ENCODE measurements at places on chromosomes 7 and 10.

GRCh38 chr7:23470330-23471105 is at the start of gene IGF2BP3:
IGF2BP3 (minus strand) TSS chr7:23470491; CDS start chr7:23470110, 381 bp downstream.
- DNase-seq = peak; percentile 98

DNA sequence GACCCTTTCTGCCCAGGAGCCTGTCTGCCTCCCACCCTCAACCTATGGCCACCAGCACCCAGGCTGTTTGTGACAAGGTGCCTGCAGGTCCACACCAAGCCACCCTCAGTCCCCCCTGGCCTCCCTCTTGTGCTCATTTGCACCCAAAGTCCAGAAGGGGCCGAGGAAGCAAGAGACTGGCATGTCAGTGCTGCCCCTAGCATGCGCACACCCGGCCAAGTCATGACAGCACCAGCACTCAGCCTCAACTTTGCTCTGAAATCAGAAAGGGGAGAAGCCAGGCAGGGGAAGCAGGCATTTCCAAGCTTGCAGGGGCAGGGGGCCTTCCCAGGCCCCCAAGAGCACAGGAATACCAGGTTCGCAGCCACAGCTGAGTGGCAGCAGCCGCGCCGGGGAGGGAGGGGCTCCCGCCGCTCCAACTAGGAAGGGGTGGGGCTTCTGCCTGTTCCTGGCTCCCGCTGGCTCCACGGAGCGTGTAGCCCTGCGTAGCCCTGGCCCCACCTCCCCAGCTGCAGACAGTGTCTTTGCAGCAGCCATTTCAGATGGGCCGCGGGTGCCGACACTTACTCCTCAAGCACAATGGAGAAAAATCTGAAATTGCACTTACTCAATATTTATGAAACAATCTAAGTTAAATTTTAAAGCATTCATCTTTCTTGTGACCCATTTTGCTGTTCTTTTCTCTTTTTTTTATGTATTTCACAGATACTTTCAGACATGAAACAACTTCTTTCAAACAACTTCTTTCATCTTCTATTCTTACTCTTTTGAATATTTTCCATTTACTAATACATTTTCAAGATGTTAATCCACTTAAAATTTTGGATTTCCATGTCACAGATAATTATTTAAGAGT is 54.9 kb upstream of the ABCB5 start:
- DNase-seq = no peak

- DNase-seq = no peak
Measured at GRCh38 chr7:73391396-73391795, 42.2 kb upstream of the FZD9 start.

DNA sequence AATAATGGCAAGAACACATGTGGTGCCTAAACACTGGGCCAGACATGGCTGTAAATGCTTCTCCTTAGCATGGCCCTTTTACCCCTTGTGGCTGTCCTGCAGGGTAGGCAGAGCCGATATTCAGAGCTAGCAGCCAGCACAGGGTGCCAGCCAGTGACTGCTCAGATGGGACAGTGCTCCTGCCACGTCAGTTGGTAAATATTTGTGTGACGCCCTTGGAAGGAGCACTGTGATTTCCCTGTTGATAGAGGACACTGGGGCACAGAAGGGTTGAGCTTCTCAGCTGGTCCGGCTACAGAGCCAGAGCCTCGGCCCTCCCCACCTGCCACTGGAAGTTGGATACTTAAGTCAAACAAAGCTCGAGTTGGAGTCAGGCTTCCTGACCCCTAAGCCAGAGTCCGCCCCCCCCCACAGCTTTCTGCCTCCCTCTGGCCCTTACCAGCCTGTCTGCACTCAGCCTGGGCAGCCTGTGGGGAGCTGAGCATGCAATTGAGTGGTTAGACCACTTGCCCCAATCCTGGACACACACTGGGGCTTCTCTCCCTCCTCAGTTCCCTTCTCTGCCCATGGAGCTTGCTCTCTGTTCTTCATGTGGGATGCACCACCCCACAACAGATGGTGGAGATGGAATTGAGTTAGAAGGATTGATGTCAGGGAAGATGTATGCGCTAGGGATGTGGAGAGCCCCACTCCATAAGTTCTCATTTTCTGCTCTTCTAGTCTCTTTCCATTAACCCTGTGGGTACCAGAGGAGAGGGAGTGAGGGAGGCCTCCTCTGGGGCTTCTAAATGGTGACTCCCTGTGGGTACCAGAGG is 350.8 kb downstream of the PLXNA4 start:
- DNase-seq = no peak

DNA sequence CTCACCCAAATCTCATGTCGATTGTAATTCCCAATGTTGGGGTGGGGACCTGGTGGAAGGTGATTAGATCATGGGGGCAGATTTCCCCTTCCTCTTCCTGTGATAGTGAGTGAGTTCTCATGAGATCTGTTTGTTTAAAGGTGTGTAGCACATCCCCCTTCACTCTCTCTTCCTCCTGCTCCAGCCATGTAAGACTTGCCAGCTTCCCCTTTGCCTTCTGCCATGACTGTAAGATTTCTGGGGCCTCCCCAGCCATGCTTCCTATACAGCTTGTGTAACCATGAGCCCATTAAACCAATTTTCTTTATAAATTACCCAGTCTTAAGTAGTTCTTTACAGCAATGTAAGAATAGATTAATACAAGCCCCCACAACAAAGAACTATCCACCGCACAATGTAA is 109.9 kb upstream of the JAZF1 start:
- no peak for DNase-seq

GRCh38 chr10:125700355-125700911 is 17.5 kb upstream of the TEX36 start:
- peak; percentile 44 for DNase-seq

DNA sequence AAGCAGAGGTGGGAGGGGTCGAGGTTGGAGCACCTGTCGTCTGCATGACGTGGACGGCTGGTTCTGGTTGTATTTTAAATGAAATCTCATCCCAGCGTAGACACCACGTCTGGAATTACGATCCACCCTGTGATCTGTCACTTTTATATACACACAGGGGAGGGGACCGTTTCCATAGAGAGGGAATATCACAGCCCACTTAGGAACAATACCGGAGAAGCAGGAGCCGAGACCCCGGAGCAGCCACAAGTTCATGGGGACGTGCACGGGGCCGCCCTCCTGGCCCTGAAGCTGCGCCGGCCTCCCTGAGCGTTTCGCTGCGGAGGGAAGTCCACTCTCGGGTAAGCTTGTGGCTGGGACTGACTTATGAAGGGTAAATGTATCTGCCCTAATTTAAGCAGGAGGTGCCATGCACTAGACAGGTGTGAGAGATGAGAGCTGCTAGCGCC is at the start of gene UCN3:
Gene UCN3 (plus strand): TSS at position 77 of the 449 bp plus-strand sequence. CDS start 8,755 bp downstream, outside the sequence.
- no peak for DNase-seq

DNA sequence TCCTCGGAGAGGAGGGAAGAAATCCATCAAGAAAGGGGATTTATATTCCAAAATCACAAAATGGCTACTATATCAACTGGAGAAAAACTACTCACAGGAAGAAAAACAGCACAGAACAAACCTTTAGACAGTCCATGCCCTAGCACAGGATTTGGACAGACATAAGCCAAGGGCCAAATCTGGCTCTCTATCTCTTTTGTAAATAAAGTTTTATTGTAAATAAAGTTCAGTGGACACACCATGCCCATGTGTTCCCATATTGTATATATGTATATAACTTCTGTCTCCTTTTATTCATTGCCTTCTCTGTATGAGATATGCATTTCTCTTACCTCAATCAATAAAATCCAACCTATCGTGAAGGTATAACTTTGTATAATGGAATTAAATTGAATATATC is 742.8 kb upstream of the LRRTM3 start:
- no peak for DNase-seq

DNA sequence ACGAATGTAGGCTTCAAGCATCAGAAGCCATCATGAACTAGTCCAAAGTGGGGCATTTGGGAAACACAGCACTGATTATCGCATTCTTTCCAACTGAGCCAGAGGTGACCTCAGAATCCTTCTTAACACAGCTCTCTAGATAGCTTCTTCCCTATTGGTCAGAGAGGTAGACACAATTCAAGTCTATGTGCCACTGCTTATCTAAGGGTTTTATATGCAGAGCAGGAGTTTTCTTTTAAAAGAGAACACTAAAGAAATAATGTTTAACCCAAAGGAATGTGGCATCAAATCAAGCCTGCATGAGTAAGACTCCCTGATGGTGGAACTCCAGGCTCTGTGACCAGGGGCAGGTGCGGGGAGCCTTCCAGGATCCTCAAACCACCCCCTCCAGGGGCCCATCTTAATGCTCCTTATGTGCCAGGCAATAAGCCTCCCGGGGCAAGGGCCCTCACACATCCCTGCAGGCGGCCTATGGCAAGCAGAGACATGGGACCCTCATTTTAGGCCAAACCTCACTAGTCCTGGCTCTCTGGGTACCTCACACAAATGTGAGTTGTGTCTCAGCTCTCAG is 13.8 kb downstream of the HSPA12A start:
- no peak for DNase-seq

DNA sequence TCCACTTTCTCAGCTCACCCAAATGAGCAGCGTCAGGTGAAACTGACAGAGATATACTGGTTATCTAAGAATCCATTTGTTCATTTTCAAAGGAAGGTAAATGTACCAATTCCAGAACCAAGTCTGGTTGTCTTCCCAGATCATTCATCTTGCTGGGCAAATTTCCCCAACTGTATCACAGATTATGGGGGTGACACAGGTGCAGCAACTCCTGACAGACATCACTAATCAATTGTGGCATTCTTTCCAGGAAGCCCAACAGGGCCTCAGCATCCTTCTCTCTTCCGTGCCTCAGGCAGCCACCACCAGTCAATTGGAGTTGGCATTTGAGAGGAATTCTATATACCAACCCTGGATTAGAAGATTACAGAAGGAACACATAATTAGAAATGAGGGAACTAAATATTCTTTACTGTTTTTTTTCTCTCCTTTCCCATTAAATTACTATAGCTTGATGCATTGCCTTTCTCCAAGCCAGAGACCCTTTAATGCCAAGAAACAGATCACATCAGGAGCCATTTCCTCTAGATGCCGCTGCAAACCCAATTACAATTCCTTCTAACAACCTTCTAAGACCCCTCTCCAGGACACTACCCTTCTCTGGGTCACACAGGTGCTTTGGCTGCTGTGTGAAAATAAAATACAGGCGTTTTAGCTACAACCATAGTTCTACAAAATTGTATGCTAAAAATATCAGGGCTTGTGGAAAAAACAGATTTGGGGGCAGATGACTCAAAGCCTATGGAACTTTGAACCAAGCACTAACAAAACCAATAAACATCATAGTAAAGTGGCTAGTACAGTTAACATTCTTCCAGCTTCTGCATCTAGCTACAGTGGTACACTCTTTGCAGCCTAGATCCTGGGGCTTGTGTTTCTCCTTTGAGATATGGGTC is 291.6 kb downstream of the RNLS start:
- DNase-seq = no peak

DNA sequence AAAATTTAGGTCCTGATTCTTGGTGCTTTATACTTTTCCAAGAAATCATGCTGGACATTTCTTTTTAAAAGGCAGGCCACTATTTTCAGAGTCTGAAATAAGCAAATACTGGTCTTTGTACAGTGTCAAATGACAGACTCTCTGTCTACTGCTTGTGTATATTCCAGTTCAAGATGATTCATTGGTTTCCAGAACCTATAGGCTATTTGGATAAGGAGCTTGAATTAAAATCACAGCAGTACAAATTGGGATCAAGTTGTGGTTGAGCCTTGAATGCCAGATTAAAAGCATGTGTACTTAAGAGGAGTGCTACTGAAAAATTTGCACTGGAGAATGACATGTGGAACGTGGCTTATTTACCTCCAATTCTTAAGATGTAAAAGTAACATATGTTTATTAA is 10.7 kb downstream of the KMT2E start:
- DNase-seq = no peak

- no peak for DNase-seq
Measured at GRCh38 chr10:35639728-35640401, 2.2 kb downstream of the FZD8 start.

DNA sequence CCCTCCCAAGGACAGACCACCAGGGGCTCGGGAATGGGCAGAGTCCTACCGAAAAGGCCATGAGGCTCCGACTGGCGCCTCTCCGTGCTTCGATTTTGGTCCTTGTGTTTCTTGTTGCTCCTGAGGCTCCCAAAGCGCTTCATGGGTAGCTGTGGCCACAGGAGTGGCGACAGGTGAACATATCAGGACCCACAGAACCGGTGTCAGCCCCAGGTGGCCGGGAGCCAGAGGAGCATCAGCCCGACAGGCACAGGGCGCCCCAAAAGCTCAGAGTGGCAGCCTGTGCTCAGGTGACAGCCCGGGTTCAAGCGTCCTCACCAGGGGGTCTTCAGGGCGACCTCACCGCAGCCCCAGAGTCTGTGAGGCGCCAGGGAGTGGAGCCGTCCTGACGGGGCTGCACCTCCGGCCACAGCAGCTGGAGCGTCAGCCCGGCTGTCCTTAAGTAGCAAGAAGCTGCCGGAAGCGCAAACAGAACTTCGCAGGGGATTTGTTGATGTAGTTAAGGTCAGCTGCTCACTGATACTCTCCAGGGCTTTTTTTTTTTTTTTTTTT is 141.0 kb downstream of the PRKAG2 start:
- no peak for DNase-seq

GRCh38 chr10:75019370-75019769 is 92.1 kb upstream of the SAMD8 start:
- peak; percentile 51 for DNase-seq

DNA sequence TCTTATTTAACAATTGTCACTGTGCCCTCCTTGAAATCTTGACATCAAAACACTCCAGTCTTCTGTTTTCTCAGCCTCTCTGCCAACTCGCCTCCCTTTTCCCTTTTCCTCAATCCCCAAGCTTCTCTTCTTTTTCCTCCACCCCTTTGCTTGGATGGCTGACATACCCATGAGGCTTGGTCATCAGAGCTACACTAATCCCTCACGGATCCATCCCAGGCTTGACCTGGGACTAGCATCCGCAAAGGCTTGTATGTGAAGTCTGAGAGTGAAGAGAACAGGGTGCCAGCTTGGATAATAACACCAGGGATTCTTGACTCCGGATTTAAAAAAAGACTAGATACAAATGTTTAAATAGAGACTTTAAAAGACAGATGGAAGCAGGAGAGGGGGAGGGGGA is 428.8 kb upstream of the C7orf33 start:
- no peak for DNase-seq

DNA sequence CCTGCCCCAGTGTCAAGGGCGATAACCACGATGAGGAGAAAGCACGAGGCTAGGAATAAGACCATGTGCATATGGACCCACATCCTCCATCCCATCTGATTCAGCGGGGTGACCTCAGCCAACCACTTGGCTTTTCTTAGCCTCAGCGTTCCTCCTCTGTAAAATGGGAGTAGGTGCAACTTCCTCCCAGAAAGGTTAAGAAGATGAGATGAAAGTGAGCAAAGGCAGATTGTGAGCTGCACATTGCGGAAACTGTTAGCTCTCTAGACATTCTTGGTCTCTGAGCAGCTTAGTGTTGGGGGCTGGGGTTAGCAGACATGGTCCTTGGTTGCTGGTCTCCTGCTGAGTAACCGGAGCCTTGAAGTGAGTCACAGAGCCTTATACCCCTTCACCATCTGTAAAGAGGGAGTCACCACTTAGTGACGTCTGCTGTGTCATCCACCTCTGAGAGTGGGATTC is 497.3 kb upstream of the GALNT17 start:
- DNase-seq = no peak

DNA sequence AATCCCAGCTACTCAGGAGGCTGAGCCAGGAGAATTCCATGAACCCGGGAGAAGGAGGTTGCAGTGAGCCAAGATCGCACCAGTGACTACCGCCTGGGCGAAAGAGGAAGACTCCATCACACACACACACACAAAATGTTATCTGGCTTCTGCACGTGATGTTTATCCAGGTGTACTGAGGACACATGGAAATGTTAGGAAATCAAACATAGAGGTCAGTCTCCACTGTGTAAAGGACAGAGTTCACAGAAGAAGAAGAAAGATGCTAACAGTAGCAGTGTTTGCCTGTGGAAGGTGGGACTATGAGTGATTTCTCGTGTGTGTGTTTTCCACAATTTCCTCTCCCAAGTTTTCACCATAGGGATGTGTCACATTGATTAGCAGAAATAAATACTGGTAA is 256.9 kb downstream of the ELMO1 start:
- no peak for DNase-seq

Measured in Kasumi-1 (cell line).